ENCODE measurements at places on chromosomes 1 and 21.

DNA sequence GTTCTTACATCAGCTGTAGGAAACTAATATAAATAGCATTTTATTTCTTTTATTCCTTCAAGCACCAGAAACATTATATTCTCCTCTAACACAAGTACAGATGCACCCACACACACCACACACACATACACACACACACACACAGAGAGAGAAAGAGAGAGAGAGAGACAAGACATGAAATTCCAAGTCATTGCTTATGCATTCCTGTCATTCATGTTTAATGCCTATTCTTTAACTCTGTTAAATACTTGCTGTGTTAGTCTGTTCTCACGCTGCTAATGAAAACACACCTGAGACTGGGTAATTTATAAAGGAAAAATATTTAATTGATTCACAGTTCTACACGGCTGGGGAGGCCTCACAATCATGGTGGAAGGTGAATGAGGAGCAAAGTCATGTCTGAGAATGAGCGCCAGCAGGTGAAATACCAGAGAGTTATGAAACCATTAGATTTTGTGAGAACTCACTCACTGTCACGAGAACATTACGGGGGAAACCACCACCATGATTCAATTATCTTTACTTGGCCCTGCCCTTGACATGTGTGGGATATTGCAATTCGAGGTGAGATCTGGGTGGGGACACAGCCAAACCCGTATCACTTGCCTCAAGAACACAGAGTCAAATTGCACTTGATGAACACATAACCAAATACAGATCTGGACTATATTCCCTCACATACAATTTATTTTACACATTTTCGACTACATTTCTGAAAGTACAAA lies 1058.1 kb upstream of the TMPRSS15 start:
- peak; percentile 70 for DNase-seq

GRCh38 chr21:40752125-40752524 lies 94.8 kb downstream of the DSCAM start:
- DNase-seq, result no peak

GRCh38 chr1:154263465-154264332 lies 8.7 kb upstream of the HAX1 start:
- no peak for DNase-seq

- DNase-seq, result no peak
These were observed 133.4 kb upstream of the ERG start for GRCh38 chr21:38631676-38632075.

GRCh38 chr1:88541596-88541995 lies 142.5 kb upstream of the PKN2 start:
- DNase-seq, result no peak

All from fibroblast of skin of back (primary cell).